ENCODE measurements at places on chromosomes 3 and 15. TPM values are rescaled to one million over a fixed set of nuclear protein-coding genes. Genes with fewer than 3 reads are reported as not detected.

- no peak for DNase-seq
Measured at GRCh38 chr3:68315546-68315945, 616.8 kb downstream of the TAFA4 start.

- no peak for DNase-seq
Measured at GRCh38 chr3:114877378-114878113, 269.5 kb downstream of the ZBTB20 start.

The GXYLT2 gene
- total RNA-seq: 14.8 TPM

DNA sequence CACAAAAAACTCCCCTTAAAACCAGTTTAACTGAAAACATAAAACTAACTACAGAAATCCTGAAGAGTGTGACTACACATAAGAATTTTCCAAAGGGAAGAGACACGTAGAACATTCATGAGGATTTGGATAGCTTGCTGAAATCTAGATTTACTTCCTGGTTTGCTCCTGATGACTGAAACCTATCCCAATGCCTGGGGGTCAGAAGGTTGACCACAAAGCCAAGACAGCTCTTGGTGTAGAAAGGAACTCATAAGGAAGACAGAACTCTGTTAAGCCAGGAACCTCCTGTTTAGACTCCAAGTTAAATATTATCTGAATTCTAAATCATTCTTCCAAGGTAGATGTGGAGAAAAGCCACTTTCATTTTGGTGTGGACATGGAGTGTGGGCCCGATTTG is 92.8 kb downstream of the TFG start:
- no peak for DNase-seq

The PGBD4 gene
- 0.84 TPM for total RNA-seq

Measured in omental fat pad (tissue), 4 donors.